ENCODE measurements at places on chromosomes 16 and 17. TPM values are rescaled to one million over a fixed set of nuclear protein-coding genes. Genes with fewer than 3 reads are reported as not detected.

- no peak for DNase-seq
These were observed 267.7 kb upstream of the ZFHX3 start for GRCh38 chr16:73315645-73316044.

DNA sequence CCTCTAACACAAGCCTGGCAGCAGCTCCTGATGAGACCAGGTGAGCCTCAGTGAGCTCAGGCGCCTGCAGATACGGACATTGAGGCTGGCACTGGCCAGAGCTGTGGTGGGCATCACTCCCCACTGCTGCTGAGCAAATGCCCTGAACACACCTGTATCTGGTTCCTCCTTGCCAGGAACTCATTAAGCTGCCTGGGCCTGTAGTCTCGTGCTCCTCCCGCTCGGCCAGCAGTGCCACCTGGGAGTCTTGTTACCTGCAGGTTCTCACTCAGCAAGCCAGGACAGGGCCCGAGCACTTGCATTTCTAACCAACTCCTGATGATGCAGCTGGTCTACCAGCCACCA is 13.3 kb downstream of the EIF4A3 start:
- DNase-seq, result no peak

- DNase-seq, result no peak
These were observed 15.7 kb upstream of the ABCC3 start for GRCh38 chr17:50618941-50619340.

GRCh38 chr16:82192665-82193064 is 22.6 kb upstream of the MPHOSPH6 start:
- no peak for DNase-seq

- DNase-seq, result no peak
These were observed 15.1 kb downstream of the SLX4 start for GRCh38 chr16:3596101-3596861.

DNA sequence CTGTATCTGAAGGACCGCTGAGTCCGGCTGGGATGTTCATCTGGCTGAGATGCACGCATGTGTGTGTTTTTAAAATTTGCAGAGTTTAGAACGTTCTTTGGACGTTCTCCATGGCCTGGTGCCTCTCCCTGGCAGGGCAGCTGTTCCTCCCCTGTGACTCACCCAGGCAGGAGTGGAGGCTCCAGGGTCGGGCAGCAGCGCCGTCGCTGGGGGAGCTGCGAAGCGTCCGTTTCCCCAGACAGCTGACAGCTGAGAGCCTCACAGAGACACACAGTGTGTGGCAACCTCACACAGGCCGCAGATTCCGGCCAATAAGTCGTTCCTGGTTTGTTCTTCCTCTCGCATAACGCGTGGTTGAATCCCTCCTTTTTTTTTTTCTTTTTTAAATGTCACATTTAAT is 80.6 kb downstream of the OR1D5 start:
- peak; percentile 19 for DNase-seq

DNA sequence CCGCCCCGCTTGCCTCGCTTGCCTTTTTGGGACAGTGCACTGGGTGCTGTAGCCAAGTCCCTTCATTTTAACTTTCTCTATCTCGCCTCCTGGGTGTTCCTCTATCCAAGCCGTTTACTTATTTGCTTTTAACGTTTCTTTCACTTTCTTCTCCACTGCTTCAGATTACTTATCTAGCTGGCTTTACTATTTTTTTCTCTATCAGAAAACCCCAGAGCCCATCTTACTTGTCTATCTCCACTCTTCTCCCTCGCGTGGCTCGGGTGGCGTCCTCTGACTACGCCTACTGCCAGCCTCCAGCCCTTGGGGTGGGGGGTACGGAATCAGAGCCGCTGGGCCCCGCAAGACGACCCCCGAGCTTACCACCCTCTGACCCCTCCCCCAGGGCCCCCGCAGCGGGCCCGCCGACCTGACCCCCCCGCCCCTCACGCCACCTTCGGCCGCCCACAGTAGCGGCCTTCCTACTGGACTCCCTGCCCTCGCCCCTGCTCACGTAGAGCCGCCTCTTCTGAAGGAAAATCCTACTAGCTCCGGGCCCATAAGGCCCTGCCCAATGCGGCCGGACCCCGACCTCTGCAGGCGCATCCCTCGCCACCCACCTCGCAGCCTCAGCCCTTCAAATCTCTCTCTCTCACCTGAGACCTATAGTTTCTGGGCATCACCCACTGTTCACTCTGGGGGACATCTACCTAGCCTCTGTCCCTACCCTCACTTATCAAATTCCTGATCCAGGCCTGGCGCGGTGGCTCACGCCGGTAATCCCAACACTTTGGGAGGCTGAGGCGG is 1.0 kb upstream of the SLC12A4 start:
- peak; percentile 66 for DNase-seq

DNA sequence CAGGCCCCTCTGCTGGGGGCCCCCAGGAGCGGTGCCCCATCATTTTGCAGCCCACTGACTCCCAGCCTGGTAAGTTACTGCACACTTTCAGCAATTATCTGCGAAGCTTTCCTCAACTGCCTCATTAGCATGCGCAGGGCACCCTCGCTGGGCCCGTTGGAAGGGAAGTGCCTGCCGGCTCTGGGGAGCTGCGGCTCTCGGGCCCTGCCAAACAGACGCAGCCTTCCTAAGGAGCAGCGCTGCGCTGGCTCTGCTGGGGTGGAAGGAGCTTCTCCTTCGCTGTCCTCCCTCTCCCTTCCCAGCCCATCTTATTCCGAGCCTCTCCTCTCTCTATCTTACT is 71.0 kb downstream of the RBBP6 start:
- no peak for DNase-seq

GRCh38 chr16:11072420-11073153 is 128.2 kb downstream of the CLEC16A start:
- DNase-seq, result peak; percentile 69

The HS3ST3A1 gene
- 12.0 TPM for total RNA-seq

The CES3 gene
- total RNA-seq, result 2.2 TPM

The COX6A2 gene
- not detected for total RNA-seq

The ELP5 gene
- 61.1 TPM for total RNA-seq
